ENCODE measurements at places on chromosomes 2 and 18.

GRCh38 chr2:174492963-174493431 lies 6.2 kb upstream of the GPR155 start:
- peak overlapping the region; percentile 92 for H3K27ac ChIP-seq
- no peaks in the 10 kb centered on the region for H3K27me3 ChIP-seq
- H3K36me3 ChIP-seq = no peaks in the 10 kb centered on the region
- peak overlapping the region; percentile 68 for H3K4me3 ChIP-seq
- H3K4me1 ChIP-seq = peaks cover 54% of the 10 kb centered on the region

GRCh38 chr2:8394131-8394530 lies 287.7 kb upstream of the ID2 start:
- H3K4me3 ChIP-seq = no peak overlapping the region
- DNase-seq = no peak
- H3K27me3 ChIP-seq = peaks cover 14% of the 10 kb centered on the region
- no peaks in the 10 kb centered on the region for H3K36me3 ChIP-seq
- H3K4me1 ChIP-seq = peaks cover 9% of the 10 kb centered on the region

- no peaks in the 10 kb centered on the region for H3K27me3 ChIP-seq
- H3K4me3 ChIP-seq = no peak overlapping the region
- no peak overlapping the region for H3K27ac ChIP-seq
- no peak for DNase-seq
Observed at GRCh38 chr2:48545244-48545643, 15.3 kb downstream of the STON1 start.

- H3K4me3 ChIP-seq = no peak overlapping the region
- no peak for DNase-seq
- H3K27me3 ChIP-seq = no peaks in the 10 kb centered on the region
- H3K4me1 ChIP-seq = no peaks in the 10 kb centered on the region
- H3K27ac ChIP-seq = no peak overlapping the region
Observed at GRCh38 chr2:11657646-11658045, 12.3 kb downstream of the NTSR2 start.

GRCh38 chr2:53867169-53867568 lies 7.4 kb upstream of the GPR75 start:
- H3K4me1 ChIP-seq = no peaks in the 10 kb centered on the region
- no peak overlapping the region for H3K27ac ChIP-seq
- H3K4me3 ChIP-seq = no peak overlapping the region
- H3K36me3 ChIP-seq = peaks cover 35% of the 10 kb centered on the region
- no peak for DNase-seq
- no peaks in the 10 kb centered on the region for H3K27me3 ChIP-seq

GRCh38 chr18:79548986-79549637 lies 130.5 kb upstream of the CTDP1 start:
- H3K4me3 ChIP-seq = no peak overlapping the region
- H3K4me1 ChIP-seq = no peaks in the 10 kb centered on the region
- DNase-seq = no peak
- H3K27ac ChIP-seq = no peak overlapping the region

- peaks cover 43% of the 10 kb centered on the region for H3K36me3 ChIP-seq
Observed at GRCh38 chr2:181456660-181457120, 496 bp upstream of the ITGA4 start.

DNA sequence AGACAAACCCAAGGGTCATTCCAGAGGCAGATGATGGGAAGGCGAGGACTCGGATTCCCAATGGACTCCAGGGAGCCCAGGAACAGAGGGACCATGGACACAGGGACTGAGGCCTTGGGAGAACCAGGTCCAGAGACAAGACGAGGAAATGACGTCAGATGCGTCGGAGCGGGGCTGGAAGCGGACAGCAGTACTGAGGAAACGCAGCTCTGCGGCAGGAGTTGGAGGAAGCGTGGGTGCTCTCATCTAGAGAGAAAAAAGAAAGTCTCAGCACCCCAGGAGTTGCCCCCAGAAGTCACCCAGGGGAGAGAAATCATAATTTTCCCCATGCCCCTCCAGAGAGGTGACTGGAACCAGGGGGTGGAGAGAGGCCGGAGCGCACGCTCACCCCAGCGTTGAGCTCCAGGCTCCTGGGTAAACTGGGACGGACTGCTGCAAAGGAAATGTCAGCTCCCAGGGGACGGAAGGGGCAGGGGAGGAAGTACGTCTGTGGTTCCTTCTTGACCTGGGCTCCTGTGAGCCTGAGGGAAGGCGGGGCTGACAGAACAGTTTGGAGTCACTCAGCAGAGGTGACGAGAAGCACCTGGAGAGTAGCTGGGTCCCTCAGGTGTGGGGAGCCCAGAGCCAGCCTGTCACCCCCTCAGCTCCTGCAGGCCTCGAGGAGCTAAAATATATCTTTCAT lies 44.7 kb downstream of the CMPK2 start:
- no peaks in the 10 kb centered on the region for H3K4me1 ChIP-seq
- DNase-seq = no peak
- H3K27ac ChIP-seq = no peak overlapping the region
- no peak overlapping the region for H3K4me3 ChIP-seq

DNA sequence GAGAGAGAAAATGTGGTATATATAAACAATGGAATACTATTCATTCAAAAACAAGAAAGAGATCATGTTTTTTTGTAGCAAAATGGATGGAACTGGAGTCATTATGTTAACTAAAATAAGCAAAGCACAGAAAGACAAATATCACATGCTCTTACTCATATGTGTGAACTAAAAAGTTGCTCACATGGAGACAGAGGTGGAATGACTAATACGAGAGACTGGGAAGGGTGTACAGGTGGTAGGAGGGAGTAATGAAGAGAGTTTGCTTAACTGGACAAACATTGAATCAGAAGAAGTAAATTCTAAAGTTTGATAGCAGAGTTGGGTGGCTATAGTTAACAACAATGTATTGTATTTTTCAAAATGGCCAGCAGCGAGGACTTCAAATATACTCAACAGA lies 1080.7 kb upstream of the CHAC2 start:
- no peak overlapping the region for H3K27ac ChIP-seq
- no peak for DNase-seq
- no peaks in the 10 kb centered on the region for H3K36me3 ChIP-seq
- H3K4me1 ChIP-seq = no peaks in the 10 kb centered on the region
- no peaks in the 10 kb centered on the region for H3K27me3 ChIP-seq
- H3K4me3 ChIP-seq = no peak overlapping the region

DNA sequence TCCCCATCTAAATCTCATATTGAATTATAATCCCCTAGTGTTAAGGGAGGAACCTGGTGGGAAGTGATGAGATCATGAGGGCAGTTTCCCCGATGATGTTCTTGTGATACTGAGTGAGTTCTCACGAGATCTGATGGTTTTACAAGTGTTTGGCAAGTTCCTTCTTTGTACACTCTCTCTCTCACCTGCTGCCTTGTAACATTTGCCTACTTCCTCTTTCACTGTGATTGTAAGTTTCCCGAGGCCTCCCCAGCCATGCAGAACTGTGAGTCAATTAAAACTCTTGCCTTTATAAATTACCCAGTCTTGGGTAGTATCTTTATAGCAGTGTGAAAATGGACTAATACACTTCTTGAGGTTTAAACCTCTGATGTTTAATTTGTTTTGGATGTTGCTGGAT lies 177.5 kb downstream of the CD8B2 start:
- no peaks in the 10 kb centered on the region for H3K36me3 ChIP-seq
- no peaks in the 10 kb centered on the region for H3K4me1 ChIP-seq
- no peak overlapping the region for H3K27ac ChIP-seq
- H3K4me3 ChIP-seq = no peak overlapping the region
- no peaks in the 10 kb centered on the region for H3K27me3 ChIP-seq

DNA sequence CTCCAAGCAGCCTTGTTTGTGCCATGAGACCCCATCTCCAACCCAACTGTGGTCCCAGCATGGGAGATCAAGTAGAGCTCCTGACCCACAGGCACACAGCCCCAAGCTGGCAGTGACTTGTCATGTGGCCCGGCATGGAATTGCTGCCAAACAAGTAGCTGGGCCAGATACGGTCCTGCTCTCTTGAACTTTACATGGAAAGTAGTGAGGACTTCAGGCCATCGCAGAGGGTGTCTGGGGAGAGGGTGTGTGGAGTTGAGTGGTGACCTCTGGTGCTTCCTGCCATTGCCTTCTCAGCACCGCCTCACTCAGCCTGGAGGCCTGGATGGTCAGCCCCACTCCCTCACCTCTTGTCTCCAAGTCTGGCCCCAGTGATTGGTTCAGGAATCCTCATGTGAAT lies 10.9 kb upstream of the SLC4A3 start:
- no peak for DNase-seq
- H3K4me1 ChIP-seq = peaks cover 2% of the 10 kb centered on the region
- no peak overlapping the region for H3K4me3 ChIP-seq
- peaks cover 16% of the 10 kb centered on the region for H3K36me3 ChIP-seq
- no peak overlapping the region for H3K27ac ChIP-seq

DNA sequence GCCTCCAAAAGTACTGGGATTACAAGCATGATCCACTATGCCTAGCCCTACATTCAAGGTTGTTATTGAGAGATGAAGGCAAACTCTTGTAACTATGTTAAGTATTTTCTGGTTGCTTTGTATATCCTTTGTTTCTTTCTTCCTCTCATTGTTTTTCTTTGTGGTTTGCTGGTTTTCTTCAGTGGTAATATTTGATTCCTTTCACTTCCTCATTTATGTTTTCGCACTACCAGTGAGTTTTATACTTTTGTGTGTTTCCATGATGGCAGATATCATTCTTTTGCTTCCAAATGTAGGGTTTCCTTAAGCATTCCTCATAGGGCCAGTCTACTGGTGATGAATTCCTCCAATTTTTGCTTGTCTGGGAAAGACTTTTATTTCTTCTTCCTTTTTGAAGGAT lies 90.2 kb downstream of the NCK2 start:
- peaks cover 62% of the 10 kb centered on the region for H3K4me1 ChIP-seq
- H3K27me3 ChIP-seq = no peaks in the 10 kb centered on the region
- no peak overlapping the region for H3K4me3 ChIP-seq
- peaks cover 85% of the 10 kb centered on the region for H3K36me3 ChIP-seq
- no peak for DNase-seq

- H3K4me1 ChIP-seq = no peaks in the 10 kb centered on the region
- no peak for DNase-seq
- H3K27ac ChIP-seq = no peak overlapping the region
- no peaks in the 10 kb centered on the region for H3K36me3 ChIP-seq
- H3K4me3 ChIP-seq = no peak overlapping the region
- H3K27me3 ChIP-seq = no peaks in the 10 kb centered on the region
Observed at GRCh38 chr18:72089432-72089831, 454.7 kb downstream of the CBLN2 start.

- DNase-seq = no peak
- H3K4me3 ChIP-seq = no peak overlapping the region
- H3K36me3 ChIP-seq = no peaks in the 10 kb centered on the region
- H3K27ac ChIP-seq = no peak overlapping the region
- H3K4me1 ChIP-seq = no peaks in the 10 kb centered on the region
- H3K27me3 ChIP-seq = peaks cover 2% of the 10 kb centered on the region
Observed at GRCh38 chr2:16313235-16313975, 352.2 kb downstream of the CYRIA start.

DNA sequence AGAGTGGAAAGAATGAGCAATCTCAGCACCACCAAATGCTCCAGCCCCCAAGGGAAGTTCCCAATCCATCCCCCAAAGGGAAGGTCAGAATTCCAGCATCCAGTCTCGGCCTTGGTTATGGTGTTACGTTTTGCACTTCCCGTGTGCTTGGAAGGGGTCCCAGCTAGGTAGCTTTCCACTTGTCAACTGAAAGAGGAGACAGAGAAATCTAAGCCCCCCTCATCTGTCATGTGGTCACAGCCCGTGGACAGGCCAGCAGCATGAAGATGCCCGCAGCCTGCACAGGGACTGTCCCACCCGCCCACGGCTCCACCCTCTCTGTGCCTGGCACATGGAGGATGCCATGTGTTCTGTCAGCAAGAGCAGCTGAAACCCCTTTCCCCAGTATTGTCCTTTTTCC lies 32.1 kb downstream of the RHOB start:
- no peak for DNase-seq
- no peak overlapping the region for H3K27ac ChIP-seq
- H3K36me3 ChIP-seq = no peaks in the 10 kb centered on the region
- H3K27me3 ChIP-seq = peaks cover 3% of the 10 kb centered on the region
- H3K4me1 ChIP-seq = peaks cover 5% of the 10 kb centered on the region

- no peak for DNase-seq
- no peak overlapping the region for H3K4me3 ChIP-seq
- H3K4me1 ChIP-seq = peaks cover 18% of the 10 kb centered on the region
- H3K27ac ChIP-seq = no peak overlapping the region
Observed at GRCh38 chr2:233107831-233108300, 47.7 kb downstream of the INPP5D start.

- H3K27ac ChIP-seq = no peak overlapping the region
- no peak for DNase-seq
- H3K4me1 ChIP-seq = peaks cover 4% of the 10 kb centered on the region
- peaks cover 3% of the 10 kb centered on the region for H3K27me3 ChIP-seq
- H3K36me3 ChIP-seq = no peaks in the 10 kb centered on the region
Observed at GRCh38 chr2:48205137-48205798, 299.0 kb upstream of the FBXO11 start.
